ENCODE measurements at places on chromosomes 4 and X.

DNA sequence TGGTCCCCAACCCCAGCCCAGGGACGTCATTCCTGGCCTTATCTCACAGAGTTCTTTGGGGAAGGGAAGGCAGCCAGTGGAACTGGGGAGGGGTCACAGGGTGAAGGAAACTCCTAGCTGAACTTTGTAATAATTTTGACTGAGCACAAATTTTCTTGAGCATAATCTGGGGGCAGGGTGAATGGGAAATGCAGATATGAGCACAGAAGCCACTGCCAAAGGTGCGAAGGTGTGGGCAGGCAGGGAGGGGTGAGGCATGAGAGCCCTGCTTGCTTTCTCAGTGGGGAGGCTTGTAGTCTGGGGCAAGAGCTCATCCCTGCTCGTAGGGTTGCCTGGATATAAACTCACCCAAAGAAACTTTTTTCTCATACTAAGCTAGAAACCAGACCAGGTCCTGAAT lies 34.9 kb downstream of the MGAT4D start:
- no peak overlapping the region for H3K4me3 ChIP-seq
- no peak for DNase-seq
- no peaks in the 10 kb centered on the region for H3K4me1 ChIP-seq
- H3K27me3 ChIP-seq = peaks cover 36% of the 10 kb centered on the region
- H3K27ac ChIP-seq = no peak overlapping the region

DNA sequence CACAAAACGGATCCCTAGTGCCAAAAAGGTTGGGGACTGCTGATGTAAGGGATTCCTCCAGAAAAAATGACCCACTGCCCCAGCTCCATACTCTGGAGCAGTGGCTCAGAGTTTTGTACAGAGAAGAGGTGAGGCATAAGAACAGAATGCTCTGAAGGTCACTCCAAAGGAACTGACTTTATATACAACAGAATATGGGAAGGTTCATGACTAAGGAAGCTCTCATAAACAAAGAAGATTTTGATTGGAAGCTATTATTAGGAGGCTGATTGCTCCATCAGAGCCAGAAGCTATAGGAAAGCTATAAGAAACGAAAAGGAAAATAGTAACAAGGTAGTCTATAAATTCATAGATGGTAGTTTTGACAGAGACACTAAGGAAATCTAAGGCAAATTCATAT lies 203.1 kb downstream of the SLC7A11 start:
- no peak overlapping the region for H3K4me3 ChIP-seq
- H3K4me1 ChIP-seq = no peaks in the 10 kb centered on the region
- H3K27ac ChIP-seq = no peak overlapping the region

DNA sequence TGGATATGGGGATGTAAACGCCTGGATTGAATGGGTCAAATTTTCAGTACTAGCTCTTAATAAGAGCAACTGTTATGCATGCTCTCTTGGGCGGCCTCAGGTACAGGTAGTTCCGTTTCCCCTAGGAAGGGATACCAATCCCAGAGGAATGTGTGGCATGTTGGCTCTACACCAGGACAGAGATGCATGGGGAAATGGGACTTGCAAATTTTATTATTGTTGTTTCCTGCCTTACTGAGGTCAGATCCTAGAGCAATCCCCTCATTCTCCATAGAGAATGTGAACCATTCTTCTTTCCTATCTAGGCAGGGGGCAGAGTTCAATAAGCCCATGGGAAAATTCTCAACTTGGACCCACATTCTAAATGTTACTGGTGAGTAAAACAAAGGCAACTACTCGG lies 361.8 kb upstream of the FGF16 start:
- H3K27ac ChIP-seq = no peak overlapping the region
- no peaks in the 10 kb centered on the region for H3K4me1 ChIP-seq
- DNase-seq = no peak
- no peaks in the 10 kb centered on the region for H3K27me3 ChIP-seq

DNA sequence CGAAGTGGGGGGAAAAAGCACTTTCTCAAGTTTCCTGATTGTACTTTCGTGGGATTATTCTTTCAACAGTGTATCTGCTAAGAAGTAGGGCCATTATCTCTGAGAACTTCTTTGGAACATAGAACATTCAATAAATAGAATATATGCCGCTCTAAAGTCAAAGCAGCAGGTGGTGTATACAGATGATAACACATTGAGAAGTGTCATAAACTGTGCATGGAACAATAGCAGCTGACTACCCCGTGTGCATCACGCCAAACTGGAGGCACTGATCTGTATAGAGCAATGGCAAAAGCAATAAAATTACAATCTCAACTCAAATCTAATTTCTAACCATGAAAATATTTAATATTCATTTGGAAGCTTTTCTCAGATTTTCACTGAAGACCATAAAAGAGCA lies 175.3 kb downstream of the DCTD start:
- no peaks in the 10 kb centered on the region for H3K36me3 ChIP-seq
- H3K4me1 ChIP-seq = no peaks in the 10 kb centered on the region
- no peak for DNase-seq
- no peak overlapping the region for H3K4me3 ChIP-seq

- peaks cover 50% of the 10 kb centered on the region for H3K27me3 ChIP-seq
- H3K36me3 ChIP-seq = no peaks in the 10 kb centered on the region
- DNase-seq = no peak
- H3K4me1 ChIP-seq = no peaks in the 10 kb centered on the region
Measured at GRCh38 chr4:42339935-42340406, 57.3 kb upstream of the SHISA3 start.

DNA sequence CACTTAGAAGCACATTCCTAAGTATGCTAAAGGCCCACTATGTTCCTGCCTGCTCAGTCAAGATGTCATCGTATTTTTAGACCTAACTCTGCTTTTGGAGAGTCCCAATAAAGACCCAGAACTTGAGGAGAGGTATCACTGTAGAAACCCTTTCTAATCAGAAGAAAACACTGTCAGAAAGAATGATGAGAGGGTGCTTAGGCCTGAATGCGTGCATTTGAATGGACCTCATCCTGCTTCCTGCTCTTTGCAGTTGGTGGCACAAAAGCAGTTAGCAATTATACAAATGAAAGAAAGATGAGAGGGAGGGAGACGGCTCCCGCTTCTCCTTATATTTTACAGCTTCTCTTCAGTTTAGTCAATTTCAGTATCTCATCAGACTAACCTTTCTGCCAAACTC lies 987.2 kb downstream of the CCSER1 start:
- DNase-seq = no peak
- no peaks in the 10 kb centered on the region for H3K4me1 ChIP-seq
- H3K36me3 ChIP-seq = peaks cover 4% of the 10 kb centered on the region
- H3K27ac ChIP-seq = no peak overlapping the region

DNA sequence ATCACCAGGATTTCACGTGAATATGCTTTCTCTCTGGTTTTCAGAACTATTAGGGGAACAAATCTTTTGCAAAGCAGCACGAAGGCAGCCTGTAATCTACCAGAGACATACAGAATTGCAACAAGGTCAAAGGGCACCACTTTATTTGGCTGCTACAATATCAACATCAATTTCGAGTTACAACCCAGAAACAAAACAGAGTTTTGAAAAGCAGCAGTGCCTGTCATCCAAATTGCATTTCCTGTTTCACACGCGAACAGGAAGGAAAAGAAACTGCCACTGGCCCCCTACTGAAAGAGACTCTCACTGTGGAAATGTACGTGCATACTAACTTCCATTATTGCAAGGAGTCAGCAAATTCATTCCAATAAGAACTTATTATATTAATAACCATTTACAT lies 17.1 kb upstream of the C1QTNF7 start:
- H3K36me3 ChIP-seq = no peaks in the 10 kb centered on the region
- peaks cover 12% of the 10 kb centered on the region for H3K4me1 ChIP-seq
- H3K4me3 ChIP-seq = peak overlapping the region; percentile 23
- H3K27me3 ChIP-seq = peaks cover 6% of the 10 kb centered on the region
- H3K27ac ChIP-seq = peak overlapping the region; percentile 71

- H3K27ac ChIP-seq = no peak overlapping the region
- H3K36me3 ChIP-seq = peaks cover 13% of the 10 kb centered on the region
- H3K4me1 ChIP-seq = peaks cover 24% of the 10 kb centered on the region
- no peak for DNase-seq
- H3K27me3 ChIP-seq = no peaks in the 10 kb centered on the region
Measured at GRCh38 chr4:7767526-7767925, 172.1 kb downstream of the AFAP1 start.

All from central memory CD8-positive, alpha-beta T cell (primary cell).